ENCODE measurements at places on chromosomes 13 and 19.

- DNase-seq = no peak
Observed at GRCh38 chr13:110349239-110349638, 42.2 kb downstream of the COL4A2 start.

GRCh38 chr19:20289186-20289585 lies 122.2 kb downstream of the ZNF486 start:
- no peak for DNase-seq

- DNase-seq = no peak
Observed at GRCh38 chr13:59728896-59729545, 434.7 kb downstream of the DIAPH3 start.

DNA sequence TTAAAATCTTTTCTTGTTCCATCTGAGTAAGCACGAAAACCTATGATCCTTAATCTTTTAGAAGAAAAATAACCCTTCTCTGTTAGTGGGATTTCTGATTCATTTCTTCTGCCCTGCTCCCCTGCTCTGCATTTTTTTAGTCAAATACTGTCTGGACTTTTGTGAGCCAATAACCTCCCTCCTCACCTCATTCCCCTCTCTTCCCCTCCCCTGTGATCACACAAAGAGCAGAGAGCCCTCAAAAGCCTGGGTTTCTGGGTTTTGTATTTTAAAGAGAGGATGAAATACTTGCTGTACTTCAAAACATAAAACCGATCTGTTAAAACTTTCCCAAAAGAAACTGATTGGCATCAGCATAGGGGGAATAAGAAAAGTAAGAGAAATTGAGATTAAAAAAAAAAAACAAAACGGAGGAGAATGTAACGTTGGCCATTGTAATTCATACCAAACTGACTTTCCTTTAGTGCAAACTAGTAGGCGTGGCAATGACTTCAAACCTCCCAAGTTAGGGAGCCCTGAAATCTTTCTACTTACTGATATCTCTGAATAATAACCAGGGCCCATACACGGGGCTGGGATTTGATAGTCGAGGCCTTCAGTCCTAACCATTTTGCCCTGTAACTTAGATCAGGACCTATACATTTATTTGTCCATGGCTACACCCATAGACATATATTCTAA lies 232.9 kb downstream of the TM9SF2 start:
- no peak for DNase-seq

GRCh38 chr13:31334547-31334946 lies 134.8 kb downstream of the B3GLCT start:
- no peak for DNase-seq

All from activated CD4-positive, alpha-beta T cell treated with anti-CD3 and anti-CD28 coated beads for 4 hours (primary cell).